Activated naive CD8-positive, alpha-beta T cell treated with anti-CD3 and anti-CD28 coated beads, Interleukin-2, amount 10 ng/mL, durations not matched to agents 7 days and 5 days (primary cell): ENCODE measurements at places on chromosomes 7 and 10. TPM values are rescaled to one million over a fixed set of nuclear protein-coding genes. Genes with fewer than 3 reads are reported as not detected.

DNA sequence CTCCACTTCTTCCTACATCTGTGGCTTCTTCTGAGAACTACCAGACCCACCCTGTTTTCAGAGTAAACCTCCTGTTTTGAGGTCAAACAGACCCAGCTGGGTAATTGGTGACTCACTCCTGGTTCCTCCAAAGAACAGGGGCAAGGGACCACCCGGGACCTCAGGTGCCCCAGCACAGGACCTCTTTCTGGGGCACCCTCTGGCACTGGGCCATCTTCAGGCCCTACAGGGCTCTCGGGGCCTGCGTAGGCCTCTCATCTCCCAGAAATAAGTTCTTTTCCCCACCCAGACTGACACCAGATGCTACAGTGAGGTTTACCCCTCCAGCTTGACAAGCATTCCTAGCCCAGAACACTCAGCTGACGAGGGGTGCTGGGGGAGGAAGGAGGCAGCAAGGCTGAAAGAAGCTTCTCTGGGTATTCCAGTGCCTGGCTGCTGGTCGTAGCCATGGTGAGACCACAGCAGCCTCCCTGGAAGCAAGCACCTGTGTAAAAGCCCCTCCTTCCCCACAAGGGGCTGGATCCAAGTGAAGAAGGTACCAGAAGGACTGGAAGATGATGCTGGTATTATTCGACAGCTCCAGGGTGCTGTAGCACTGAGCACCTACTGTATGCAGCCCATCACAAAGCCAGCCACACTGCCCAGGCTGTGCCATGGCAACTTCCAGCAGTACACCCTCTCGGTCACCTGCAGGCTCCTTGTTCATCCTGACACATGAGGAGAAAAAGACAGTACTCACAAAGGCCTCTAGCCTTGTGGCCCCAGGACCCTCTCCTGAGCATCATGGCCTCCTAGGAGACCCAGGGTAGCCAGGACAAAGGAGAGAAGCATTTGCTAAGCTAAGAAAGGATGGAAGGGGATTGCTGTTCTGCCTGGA lies 47.4 kb downstream of the ALOX5 start:
- DNase-seq = peak; percentile 74
- peak overlapping the region; percentile 98 for H3K27ac ChIP-seq
- H3K36me3 ChIP-seq = peaks cover 15% of the 10 kb centered on the region
- peak overlapping the region; percentile 99 for H3K4me3 ChIP-seq
- peaks cover 73% of the 10 kb centered on the region for H3K4me1 ChIP-seq

- no peak overlapping the region for H3K4me3 ChIP-seq
- no peaks in the 10 kb centered on the region for H3K36me3 ChIP-seq
- peaks cover 10% of the 10 kb centered on the region for H3K4me1 ChIP-seq
- no peak overlapping the region for H3K27ac ChIP-seq
- no peak for DNase-seq
Measured at GRCh38 chr10:22754296-22754695, 39.9 kb upstream of the PIP4K2A start.

DNA sequence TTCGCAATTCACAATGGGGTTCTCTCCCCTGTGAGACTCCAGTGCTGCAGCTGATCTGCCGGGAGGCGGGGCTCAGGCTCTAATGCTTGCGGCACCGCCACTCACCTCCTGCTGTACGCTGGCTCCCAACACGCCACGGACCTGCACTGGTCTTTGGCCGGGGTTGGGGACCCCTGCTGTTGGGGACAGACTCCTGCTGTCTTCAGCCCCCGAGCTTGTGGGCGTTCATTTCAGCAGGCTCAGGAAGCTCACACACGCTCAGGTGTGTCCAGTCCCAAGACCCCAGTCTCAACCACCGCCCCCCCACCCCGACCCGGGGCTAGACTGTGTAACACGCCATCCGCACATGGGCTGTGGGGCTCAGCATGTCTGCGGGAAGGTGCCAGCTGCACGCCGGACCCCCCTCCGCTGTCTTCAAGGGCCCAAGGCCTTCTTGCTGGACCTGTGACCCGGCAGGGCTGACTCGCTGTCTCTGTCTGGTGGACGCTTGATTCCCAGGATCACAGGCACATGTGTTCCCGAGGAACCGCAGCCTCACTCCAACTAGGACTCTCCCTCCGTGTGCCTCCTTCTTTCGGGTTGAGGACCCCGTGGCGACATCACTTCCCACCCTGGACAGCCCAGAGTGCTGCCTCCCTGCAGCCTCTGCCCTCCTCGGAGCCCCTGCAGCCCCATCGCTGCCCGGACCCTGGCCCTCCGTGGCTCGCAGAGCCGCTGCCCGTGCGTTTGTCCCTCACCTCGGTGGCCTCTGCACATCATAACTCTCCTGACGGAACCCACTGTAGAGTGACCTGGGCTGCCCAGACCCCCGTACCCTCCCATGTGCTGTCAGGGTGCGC lies 106.4 kb downstream of the DNAJB6 start:
- H3K27ac ChIP-seq = no peak overlapping the region
- DNase-seq = no peak
- H3K4me1 ChIP-seq = no peaks in the 10 kb centered on the region
- H3K27me3 ChIP-seq = no peaks in the 10 kb centered on the region

- H3K36me3 ChIP-seq = no peaks in the 10 kb centered on the region
- no peak for DNase-seq
- peaks cover 5% of the 10 kb centered on the region for H3K4me1 ChIP-seq
- no peak overlapping the region for H3K27ac ChIP-seq
Measured at GRCh38 chr10:71278691-71279588, 40.1 kb upstream of the SLC29A3 start.

- no peak for DNase-seq
- H3K36me3 ChIP-seq = no peaks in the 10 kb centered on the region
- H3K27ac ChIP-seq = no peak overlapping the region
- no peak overlapping the region for H3K4me3 ChIP-seq
- H3K4me1 ChIP-seq = peaks cover 3% of the 10 kb centered on the region
Measured at GRCh38 chr7:51349820-51350545, 33.4 kb upstream of the COBL start.

DNA sequence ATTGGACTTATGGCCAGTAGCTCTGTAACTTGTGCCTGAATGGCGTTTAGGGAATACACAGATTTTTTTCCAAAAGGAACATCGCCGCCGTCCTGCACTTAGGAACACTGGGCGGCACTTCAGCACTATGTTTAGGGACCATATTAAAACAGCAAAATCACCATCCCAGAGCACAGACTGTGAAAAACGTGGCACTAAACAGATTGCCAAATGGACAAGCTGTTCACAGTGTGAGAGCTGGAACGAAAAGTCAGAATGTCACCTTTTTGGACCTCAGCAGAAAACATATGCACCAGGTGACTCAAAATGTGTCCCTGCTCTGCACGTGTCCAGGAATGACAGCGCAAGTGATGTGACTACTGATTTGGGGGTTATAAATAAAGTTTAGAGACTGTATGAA lies 87.9 kb downstream of the ODAD2 start:
- H3K27me3 ChIP-seq = peaks cover 2% of the 10 kb centered on the region
- H3K4me3 ChIP-seq = no peak overlapping the region

- H3K4me3 ChIP-seq = peak overlapping the region; percentile 7
- H3K4me1 ChIP-seq = peaks cover 9% of the 10 kb centered on the region
- peak overlapping the region; percentile 66 for H3K27ac ChIP-seq
- no peaks in the 10 kb centered on the region for H3K36me3 ChIP-seq
- DNase-seq = no peak
Measured at GRCh38 chr7:75776295-75776971, 4.4 kb upstream of the CCL26 start.

Gene LIPF
- not detected for total RNA-seq

- no peaks in the 10 kb centered on the region for H3K36me3 ChIP-seq
- peaks cover 55% of the 10 kb centered on the region for H3K27me3 ChIP-seq
- no peak overlapping the region for H3K27ac ChIP-seq
- no peak for DNase-seq
- H3K4me3 ChIP-seq = no peak overlapping the region
Measured at GRCh38 chr7:91266067-91266688, 1.9 kb downstream of the FZD1 start.

DNA sequence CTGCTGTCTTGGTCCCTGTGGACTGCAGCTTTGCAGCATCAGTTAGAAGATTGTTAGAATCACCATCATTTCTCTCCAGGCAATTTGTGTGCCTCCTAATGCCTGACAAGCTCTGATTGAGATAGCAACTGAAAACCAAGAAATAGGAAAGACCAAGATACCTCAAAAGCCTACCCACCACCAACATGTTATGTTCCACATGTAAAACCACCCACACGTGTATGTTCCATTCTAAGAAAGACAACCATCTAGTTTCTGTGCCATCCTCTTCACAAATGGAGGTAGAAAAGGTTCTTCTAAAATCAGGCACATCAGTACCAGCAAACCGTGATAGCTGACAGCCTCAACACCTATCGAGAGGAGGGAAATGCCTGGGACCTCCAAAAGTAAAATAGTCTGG lies 46.9 kb downstream of the TASOR2 start:
- H3K27me3 ChIP-seq = no peaks in the 10 kb centered on the region
- peaks cover 34% of the 10 kb centered on the region for H3K36me3 ChIP-seq
- DNase-seq = no peak
- H3K27ac ChIP-seq = peak overlapping the region; percentile 63

Gene ZNF467
- total RNA-seq = 0.83 TPM

- no peaks in the 10 kb centered on the region for H3K27me3 ChIP-seq
- no peak overlapping the region for H3K4me3 ChIP-seq
- no peak overlapping the region for H3K27ac ChIP-seq
- DNase-seq = no peak
- H3K36me3 ChIP-seq = no peaks in the 10 kb centered on the region
Measured at GRCh38 chr7:157429680-157430224, 92.9 kb downstream of the DNAJB6 start.

GRCh38 chr7:37408291-37409228 lies 40.1 kb downstream of the ELMO1 start:
- peak overlapping the region; percentile 93 for H3K27ac ChIP-seq
- H3K27me3 ChIP-seq = no peaks in the 10 kb centered on the region
- H3K4me1 ChIP-seq = peaks cover 33% of the 10 kb centered on the region
- peak overlapping the region; percentile 88 for H3K4me3 ChIP-seq
- DNase-seq = no peak

Gene RASA4B
- total RNA-seq = 16.2 TPM

GRCh38 chr10:132329565-132330485 lies 2.2 kb upstream of the LRRC27 start:
- peak overlapping the region; percentile 84 for H3K4me3 ChIP-seq
- H3K36me3 ChIP-seq = peaks cover 39% of the 10 kb centered on the region
- peaks cover 38% of the 10 kb centered on the region for H3K4me1 ChIP-seq
- H3K27me3 ChIP-seq = no peaks in the 10 kb centered on the region
- peak overlapping the region; percentile 84 for H3K27ac ChIP-seq
- no peak for DNase-seq

DNA sequence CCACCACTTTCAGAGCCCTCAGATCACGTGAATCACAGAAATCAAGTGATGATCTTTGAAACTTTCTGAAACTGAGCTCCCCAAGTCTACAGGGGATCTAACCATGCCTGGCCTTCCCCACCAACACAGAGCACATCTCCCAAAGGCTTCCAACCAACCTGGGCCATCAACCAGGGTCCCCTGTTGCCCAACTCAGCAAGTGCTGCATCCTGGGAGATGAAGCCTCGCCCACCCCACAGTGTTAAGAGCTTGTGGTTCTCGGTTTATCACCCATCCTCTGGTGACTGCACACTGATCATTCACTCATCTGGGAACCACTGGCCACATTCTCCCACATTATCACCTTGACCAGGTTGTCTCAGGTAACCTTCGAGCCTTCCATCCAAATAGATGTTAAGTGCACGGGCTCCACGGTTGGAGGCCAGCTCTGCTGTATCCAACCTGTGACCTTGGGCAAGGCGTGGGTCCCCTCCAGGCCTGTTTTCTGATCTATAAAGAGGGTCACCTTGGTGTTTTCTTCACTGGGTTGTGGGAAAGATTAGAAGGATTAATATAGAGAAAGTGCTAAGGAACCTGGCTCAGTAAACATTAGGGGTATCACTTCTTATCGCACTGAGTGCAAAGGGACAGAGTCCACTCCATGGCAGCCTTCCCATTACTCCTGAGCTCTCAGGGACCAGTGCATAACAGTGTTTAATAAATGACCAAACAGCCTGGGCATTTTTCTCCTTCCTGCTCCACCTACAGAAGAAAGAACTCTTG lies 3.6 kb downstream of the ZNF488 start:
- DNase-seq = no peak
- peaks cover 18% of the 10 kb centered on the region for H3K4me1 ChIP-seq
- no peak overlapping the region for H3K4me3 ChIP-seq
- peaks cover 64% of the 10 kb centered on the region for H3K27me3 ChIP-seq
- no peaks in the 10 kb centered on the region for H3K36me3 ChIP-seq

- no peak overlapping the region for H3K4me3 ChIP-seq
- peaks cover 9% of the 10 kb centered on the region for H3K4me1 ChIP-seq
- H3K27me3 ChIP-seq = peaks cover 51% of the 10 kb centered on the region
Measured at GRCh38 chr10:13894412-13895093, 307.8 kb downstream of the PRPF18 start.

GRCh38 chr10:132335189-132336063 lies 3.4 kb downstream of the LRRC27 start:
- DNase-seq = no peak
- H3K36me3 ChIP-seq = peaks cover 6% of the 10 kb centered on the region
- no peak overlapping the region for H3K4me3 ChIP-seq
- no peak overlapping the region for H3K27ac ChIP-seq
- H3K4me1 ChIP-seq = peaks cover 29% of the 10 kb centered on the region

DNA sequence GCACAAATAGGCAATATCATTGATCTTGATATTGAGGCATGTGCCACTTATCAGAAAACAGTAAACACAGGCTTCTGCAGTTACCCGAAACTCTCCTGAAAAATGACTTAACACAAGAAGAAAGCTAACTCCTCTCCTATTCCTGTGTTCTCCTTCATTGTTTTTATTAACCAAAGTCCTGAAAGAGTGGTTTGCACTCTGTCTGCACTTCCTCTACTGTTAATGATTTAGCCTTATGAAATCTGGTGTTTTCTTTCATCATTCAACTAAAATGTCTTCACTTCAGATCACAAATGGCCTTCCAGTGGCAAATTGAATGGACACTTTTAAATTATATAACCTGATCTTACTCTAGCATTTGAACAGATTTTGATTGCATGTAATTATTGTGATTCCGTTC lies 630.6 kb upstream of the PHF14 start:
- no peaks in the 10 kb centered on the region for H3K27me3 ChIP-seq
- H3K4me1 ChIP-seq = no peaks in the 10 kb centered on the region
- DNase-seq = no peak
- no peak overlapping the region for H3K27ac ChIP-seq

- no peak overlapping the region for H3K27ac ChIP-seq
- H3K4me1 ChIP-seq = no peaks in the 10 kb centered on the region
- no peaks in the 10 kb centered on the region for H3K36me3 ChIP-seq
- H3K4me3 ChIP-seq = no peak overlapping the region
- no peaks in the 10 kb centered on the region for H3K27me3 ChIP-seq
Measured at GRCh38 chr7:42574685-42575084, 337.2 kb downstream of the C7orf25 start.

GRCh38 chr10:127308031-127308430 lies 111.6 kb upstream of the INSYN2A start:
- no peaks in the 10 kb centered on the region for H3K36me3 ChIP-seq
- no peak overlapping the region for H3K4me3 ChIP-seq
- DNase-seq = no peak
- H3K4me1 ChIP-seq = no peaks in the 10 kb centered on the region
